ENCODE measurements at places on chromosomes 2 and 18.

GRCh38 chr2:69298862-69299261 lies 88.2 kb downstream of the GFPT1 start:
- peak; percentile 35 for DNase-seq

DNA sequence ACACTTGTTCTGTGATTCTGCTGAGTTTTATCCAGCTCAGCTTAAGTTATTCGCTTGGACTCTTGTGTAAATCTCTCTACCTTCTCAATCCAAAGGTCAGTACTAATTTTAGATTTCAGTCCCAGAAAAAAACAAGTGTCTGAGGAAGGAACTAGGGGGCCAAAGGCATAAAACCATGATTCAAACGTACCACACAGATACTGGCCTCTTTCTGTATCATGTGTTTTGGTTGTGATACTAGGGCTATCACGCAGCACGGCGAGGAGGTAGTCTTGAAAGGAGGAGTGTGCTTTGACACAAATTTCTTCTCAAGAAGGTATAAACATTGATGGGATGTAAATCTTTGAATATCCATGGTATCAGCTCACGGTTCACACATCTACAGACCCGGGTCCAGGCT lies 8.3 kb downstream of the SERPINE2 start:
- no peak for DNase-seq

- DNase-seq: no peak
These were observed 308.9 kb upstream of the ATP5MC3 start for GRCh38 chr2:175490360-175490791.

DNA sequence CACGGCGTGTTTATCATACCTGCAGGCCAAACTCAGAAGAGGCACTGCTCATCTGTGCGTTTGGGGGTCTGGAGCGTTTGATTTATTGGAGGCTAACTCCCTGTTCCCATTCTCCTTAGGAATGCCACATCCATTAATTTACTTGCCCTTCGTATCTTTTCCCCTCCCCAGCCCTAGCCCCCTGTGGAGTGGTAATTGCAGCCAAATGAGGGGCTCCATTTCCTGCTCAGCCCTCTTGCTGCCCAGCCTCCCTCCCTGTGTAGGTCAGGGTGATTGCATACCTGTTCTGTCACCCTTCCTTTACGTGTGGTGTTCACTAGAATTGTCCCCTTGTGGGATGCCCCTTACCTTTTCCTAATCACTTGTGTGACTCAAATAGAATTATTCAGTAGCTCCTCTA lies 120.4 kb downstream of the MAP3K20 start:
- DNase-seq: no peak

- DNase-seq: peak; percentile 99
These were observed 29.2 kb upstream of the SETBP1 start for GRCh38 chr18:44651478-44651877.

GRCh38 chr2:5064687-5065086 lies 627.5 kb upstream of the SOX11 start:
- no peak for DNase-seq

DNA sequence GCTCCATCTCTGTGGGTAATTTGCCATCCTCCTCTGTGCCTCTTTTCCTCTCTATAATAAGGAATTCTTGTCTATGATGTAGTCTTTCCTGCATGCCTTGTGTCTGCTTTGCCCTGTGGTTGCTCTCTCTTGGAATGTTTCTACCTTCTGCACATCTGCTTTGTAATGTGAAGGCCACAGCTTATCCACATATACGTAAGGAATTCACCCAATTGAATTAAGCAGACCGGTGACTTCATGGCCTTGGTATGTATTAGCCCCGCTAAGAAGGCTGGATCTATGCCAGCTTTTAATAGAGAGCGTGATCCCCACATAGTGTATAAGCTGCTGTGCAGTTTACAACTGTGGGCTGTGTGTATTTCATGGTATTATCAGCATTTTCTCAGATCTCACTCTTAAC lies 274.7 kb downstream of the RNF144A start:
- DNase-seq: peak; percentile 59

DNA sequence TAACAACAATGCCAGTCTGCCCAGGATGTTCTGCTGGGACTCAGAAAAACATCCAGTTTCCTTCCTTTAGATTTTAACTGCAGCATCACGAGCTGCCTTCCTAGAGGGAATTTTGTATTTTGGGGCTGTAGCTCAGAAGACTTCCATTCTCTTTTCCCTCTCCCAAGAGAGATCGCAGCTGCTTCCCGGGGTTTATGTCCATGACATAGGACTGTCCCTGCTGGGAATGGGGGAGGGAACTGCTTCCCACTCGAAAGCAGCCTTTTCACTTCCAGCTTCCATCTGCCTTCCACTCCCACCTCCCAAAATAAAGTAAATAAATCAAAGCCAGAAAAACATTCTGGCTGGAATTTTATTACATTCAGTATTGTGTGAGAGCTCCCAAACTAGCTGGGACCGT lies 52.4 kb downstream of the LIMS1 start:
- DNase-seq: no peak

DNA sequence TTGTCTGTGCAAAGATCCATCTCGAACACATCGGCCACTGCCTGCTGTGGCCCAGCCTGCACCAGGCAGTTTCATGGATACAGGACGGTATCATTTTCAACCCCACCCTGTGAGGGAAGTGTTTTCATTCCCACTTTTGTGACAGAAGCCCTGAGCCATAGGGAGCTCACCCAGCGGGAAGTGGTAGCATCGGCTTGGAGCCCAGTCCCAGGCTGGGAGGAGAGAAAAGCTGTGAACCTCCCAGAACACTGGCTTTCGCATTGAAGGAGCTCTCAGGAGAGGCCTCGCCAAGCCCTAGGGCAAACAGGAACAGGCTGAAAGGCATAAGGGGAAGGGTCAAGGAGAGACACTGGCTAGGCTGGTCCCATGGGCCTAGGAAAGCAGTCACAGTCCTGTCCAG lies 166.1 kb downstream of the TFCP2L1 start:
- DNase-seq: no peak

DNA sequence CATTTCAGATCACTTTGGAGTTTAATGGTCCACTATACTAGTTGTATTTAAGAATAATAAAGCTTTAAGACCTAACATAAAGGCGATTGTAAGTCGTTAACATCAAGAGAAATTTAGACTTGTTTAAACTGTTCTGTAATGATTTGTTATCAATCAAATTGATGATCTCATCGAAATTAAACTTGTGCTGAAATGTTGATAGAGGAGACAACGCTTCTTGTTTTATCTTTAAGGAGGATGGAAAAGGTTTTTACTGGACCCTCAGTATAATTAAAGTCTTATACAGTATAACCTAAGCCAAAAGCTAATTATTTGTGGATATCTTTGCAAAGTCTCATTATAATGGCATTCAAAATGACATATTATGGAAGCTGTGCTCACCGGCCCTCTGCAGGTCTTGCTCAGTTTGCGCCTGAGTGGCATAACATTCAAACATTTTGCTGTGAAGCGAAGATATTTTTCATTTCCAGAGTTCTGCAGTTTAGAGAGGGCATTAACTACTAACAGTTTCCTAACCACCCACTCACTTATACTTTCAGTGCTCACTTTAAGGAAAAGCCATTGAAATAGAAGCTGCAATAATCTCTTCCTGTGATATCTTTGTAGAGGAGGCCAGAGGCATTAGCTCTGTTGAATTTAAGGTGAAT lies 1.4 kb upstream of the SERTAD2 start:
- DNase-seq: peak; percentile 29

GRCh38 chr18:3139406-3139805 lies 80.4 kb downstream of the MYOM1 start:
- DNase-seq: no peak

- DNase-seq: peak; percentile 55
These were observed 3.7 kb upstream of the ATG16L1 start for GRCh38 chr2:233247744-233248143.

Data from fibroblast of the aortic adventitia (primary cell).